Kidney (tissue), 22 donors: ENCODE measurements at places on chromosomes 13 and 19. TPM values are rescaled to one million over a fixed set of nuclear protein-coding genes. Genes with fewer than 3 reads are reported as not detected.
A peak's percentile ranks its signal among the peaks of the same experiment; 100 is the strongest.

Gene MISP
- total RNA-seq: 17.8 TPM

Gene TMPRSS9
- not detected for total RNA-seq

Gene FGF22
- total RNA-seq: 0.19 TPM

Gene CCDC122
- total RNA-seq: 11.7 TPM

Gene SCGB2B2
- total RNA-seq: 1.1 TPM

Gene C19orf25
- 32.5 TPM for total RNA-seq

Gene LHB
- not detected for total RNA-seq

Gene ZNF507
- 23.5 TPM for total RNA-seq

GRCh38 chr13:58376775-58377174, 745.2 kb downstream of the PCDH17 start:
- no peak for DNase-seq

- no peak for DNase-seq
Measured at GRCh38 chr13:43100667-43101066, 77.3 kb downstream of the DNAJC15 start.

GRCh38 chr19:38417544-38418506, 8.2 kb downstream of the RASGRP4 start:
- DNase-seq: peak; percentile 85

DNA sequence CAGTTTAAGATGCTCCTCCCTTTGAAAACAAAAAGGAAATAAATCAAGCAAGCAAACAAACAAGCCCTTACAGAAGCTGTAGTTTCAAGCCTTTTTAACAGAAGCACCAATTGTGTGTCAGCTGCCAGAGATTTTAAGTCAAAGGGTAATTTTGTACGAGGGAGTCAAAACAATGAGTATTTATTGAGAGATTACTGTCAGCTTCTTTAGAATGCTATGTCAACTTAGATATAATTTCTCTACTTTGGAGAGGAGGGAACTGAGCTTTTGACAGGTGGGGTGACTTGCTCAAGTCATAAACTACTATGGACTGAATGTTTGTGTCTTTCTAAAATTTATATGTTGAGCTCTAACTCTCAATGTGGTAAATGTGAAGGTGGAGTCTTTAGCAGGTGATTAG, 10.5 kb upstream of the CBY2 start:
- no peak for DNase-seq

- peak; percentile 69 for DNase-seq
Measured at GRCh38 chr19:28793391-28794168, 419.4 kb downstream of the UQCRFS1 start.

DNA sequence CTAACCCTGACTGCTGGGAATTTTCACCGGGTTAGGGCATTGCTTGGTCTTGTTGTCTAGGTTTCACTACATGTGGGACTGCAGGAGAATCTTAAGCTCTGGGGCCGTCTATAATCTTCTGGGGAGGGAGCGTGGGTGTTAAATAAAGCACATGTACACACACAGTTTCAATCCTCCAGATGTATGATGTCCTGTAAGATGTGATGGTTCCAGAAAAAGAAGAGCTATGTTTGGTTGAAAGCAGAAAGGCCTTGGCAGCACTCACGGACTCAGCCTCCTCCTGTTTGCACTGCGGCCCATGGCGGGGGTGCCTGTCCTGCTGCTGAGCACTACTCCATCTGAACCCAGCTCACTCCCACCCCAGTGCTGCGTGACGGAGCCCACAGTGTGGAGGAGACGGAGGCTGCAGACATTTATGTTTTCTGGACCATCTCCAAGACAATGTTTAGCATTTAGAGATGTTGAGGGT, 343.5 kb downstream of the TEX29 start:
- DNase-seq: peak; percentile 26

DNA sequence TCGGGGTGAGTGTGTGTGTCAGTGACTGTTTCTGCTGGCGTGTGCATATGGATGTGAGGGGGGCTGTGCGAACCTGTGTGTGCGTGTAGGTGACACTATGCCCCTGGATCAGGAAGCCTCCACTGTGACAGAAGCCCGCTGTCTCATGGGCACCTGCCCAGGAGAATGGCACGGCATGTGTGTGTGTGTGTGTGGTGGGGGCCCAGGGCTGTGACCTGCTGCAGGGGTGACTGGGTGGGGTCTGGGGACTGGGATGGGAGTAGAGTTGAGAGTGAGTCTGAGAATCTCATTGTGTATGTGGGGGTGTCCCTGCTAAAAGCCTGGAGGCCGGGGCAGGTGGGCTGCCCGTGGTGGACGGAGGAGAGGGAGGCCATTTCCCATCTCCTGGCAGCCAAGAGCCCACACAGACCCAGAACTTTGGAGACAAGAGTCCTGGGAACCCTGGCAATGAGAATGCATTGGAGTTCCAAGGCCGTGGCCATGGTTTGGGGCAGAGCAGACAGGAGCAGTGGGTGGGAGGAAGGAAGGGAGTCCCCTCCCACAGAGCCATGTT, 6.4 kb upstream of the TPM4 start:
- DNase-seq: no peak

- no peak for DNase-seq
Measured at GRCh38 chr13:106010836-106011235, 524.6 kb downstream of the EFNB2 start.

DNA sequence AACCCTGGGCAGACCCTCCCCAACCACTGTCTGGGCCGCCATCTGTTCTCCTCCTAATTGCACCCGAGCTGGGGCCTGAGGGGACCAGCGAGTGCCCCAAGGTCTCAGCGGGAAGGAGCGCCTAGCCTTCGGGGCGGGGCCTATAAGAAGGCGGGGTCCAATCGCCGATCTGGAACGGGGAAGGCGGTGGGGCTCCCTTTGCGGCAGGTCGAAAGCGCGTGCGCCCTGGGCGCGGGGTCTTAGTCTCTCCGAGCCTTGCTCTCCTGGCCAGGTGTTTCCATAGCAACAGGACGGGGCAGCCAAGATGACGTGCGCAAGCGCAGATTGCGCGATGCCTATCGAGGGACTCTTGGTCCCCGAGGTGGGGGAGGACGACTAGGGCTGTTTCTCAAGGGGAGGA, 2.8 kb downstream of the MAST1 start:
- DNase-seq: peak; percentile 82

GRCh38 chr13:75993823-75994222, 357.7 kb downstream of the LMO7 start:
- no peak for DNase-seq

DNA sequence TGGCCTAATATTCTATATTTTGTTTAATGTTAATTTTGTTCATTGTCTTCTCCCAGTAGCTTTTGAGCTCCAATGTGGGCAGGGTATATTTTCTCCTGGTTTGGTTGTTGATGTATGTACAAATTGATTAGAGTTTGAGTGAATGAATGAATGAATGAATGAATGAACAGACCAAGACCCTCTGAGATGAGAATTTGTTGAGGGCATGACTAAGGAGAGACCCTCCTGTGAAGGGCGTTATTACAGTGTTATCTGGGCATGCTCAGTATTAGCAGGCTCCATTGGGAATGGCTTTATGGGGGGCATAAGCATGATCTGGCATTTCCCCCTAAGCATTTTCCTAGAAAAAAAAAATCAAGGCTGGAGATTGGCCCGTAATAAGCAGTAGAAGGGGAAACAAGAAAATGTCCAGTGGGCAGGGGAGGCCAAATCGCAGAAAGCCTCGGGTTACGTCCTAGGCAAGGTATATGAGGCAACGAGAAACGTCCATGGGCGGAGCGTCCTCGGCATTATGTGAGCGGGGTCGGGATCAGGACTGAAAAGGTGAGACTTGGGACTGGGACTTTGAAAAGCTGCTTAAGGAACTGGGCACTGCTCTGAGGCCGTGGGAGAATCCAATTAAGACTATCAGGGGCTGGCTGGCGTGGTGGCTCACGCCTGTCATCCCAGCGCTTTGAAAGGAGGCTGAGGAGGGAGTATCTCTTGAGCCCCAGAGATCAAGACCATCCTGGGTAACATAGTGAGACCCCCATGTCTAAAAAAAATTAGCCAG, 904 bp upstream of the ARHGAP33 start:
- no peak for DNase-seq

DNA sequence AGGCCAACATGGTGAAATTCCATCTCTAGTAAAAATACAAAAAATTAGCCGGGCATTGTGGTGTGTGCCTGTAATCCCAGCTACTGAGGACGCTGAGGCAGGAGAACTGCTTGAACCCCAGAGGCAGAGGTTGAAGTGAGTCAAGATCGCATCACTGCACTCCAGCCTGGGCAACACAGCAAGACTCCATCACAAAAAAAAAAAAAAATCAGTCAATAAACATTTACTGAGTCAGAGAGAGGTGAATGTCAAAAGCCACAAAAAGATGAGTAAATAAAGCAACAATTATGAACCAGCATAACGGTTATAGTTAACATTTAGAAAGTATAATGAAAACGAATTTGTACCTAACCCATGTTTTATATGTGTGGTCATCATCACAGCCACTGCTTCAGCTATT, 23.1 kb downstream of the PSPC1 start:
- no peak for DNase-seq

DNA sequence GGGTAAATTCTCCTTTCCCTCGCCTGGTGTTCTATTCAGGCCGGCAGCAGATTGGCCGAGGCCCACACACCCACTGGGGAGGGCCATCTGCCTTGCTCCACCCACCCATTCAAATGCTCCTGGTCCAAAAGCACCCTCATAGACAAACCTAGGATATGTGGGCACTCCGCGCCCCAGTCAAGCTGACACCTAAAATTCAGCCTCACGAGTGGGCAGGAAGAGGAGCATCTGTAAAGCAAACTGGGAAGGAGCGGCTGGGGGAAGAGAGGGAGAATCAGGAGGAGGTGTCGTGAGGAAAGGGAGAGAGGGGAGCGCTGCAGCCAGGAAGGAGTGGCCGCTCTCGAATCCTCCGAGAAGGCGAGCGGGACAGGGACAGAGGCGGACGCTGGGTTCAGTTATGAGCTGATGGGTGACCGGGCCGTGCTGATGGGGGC, 136.9 kb downstream of the USP12 start:
- DNase-seq: no peak

GRCh38 chr19:40335101-40335500, 13.1 kb downstream of the C19orf47 start:
- DNase-seq: no peak

DNA sequence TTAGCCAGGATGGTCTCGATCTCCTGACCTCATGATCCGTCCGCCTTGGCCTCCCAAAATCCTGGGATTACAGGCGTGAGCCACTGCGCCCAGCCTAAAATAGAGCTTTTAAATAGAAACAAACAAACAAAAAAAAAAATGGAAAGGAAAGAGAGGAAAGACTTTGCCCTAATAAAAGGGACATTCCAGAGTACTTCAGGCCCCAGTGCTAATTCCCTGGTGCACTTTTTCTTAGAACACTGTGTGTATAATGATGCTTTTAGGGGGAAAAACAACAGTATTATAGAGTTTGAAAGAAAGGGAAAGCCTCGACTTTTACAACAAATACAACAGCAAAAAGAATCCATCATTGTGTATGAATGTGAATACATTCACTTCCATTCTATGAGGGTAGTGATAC, 104.7 kb downstream of the CRYL1 start:
- DNase-seq: no peak

DNA sequence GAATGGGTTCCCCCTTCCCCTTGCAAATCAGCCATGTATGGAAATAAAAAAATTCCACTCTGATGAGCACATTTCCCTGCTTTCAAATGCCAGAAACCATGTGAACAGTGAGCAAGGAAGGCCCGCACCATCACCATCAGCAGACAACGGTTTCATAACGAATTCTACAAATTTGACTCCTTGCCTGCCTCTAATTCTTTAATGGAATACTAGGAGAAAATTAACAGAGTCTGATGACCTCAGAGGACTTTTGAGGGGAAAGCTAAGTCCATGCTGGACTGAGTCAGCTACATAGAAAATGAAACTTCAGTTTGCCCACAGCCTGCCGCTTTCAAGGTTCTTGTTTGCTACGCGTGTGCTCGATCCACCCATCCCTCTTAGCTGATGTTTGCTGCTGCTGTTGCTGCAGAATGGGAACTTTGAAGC, 46.7 kb upstream of the KL start:
- no peak for DNase-seq

DNA sequence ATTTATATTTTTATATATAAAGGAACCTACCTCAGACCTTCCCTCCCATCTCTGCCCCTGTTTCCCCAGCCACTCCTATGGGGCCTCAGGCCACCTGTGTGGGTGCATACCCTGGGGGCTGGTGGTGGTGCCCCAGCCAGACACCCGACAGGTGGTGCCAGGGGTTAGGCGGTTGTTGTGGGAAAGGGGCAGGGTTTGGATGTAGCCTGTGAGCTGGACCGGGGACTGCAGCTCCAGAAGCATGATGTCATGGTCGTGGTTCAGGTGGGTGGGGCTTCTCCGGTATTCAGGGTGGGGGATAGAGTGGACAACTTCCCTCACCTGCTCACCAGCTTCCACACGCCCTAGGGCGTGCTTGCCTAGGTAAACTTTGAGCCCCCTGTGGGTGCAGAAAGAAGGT, 5.2 kb downstream of the KLK13 start:
- no peak for DNase-seq

DNA sequence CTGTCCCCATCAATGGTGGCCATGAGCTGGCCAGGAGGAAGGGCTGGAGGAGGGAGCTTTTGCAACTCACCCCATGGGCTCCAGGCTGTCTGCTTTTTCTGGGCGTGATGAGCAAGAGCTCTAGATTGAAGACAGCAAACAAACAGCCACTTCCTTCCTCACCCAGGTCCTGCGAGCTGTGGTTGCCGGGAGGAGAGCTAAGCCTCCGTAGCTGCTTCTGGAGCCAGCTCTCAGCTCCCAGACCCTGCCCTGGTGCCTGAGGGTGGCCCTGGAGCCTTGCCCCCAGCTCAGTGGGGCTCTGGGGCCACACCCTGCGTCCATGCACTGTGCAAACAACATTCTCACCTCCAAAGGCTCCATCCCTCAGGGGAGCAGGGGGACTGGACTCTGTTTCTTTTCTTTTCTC, 6.2 kb downstream of the MYO1F start:
- DNase-seq: no peak

- no peak for DNase-seq
Measured at GRCh38 chr19:41307090-41307875, 2.7 kb upstream of the CCDC97 start.

DNA sequence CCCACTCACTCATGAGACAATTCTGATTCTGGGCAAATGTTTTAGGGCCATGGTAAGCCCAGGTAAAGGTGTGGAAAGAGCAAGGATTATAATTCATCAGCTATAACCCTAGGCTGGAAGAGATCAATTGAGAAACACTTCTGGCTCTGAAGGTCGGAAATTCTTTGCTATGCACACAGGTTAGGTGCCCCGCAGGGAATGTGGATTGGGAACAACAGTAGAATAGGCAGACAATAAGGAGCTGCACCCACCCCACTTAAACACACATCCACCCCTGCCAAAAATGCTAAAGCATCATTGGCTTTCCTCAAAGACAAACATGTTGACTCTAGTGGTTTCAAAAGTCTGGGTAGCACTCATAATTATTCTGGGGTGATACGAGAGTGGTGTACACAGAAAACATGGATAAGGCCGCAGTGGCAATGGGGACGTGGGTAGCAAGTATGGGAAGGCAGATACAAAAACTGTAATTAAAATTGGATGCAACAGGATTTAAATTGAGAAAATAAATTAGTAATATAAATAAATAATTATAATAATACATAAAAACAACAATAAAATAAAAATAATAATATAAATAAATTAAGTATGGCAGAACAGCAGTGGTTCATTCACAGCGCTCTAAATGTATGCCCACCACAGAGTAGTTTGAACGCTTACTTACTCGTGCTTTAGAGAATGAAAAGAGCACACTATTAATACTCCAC, 8.6 kb downstream of the EFNB2 start:
- no peak for DNase-seq
